ENCODE measurements at places on chromosomes 7 and 10. TPM values are rescaled to one million over a fixed set of nuclear protein-coding genes. Genes with fewer than 3 reads are reported as not detected.

TMEM140 gene
- 17.4 TPM for total RNA-seq

CALHM2 gene
- total RNA-seq: 98.7 TPM

ACHE gene
- total RNA-seq: 18.2 TPM

MSMB gene
- not detected for total RNA-seq

CTNNA3 gene
- 1.8 TPM for total RNA-seq

- no peaks in the 10 kb centered on the region for H3K27me3 ChIP-seq
- no peak overlapping the region for H3K4me3 ChIP-seq
- H3K36me3 ChIP-seq: no peaks in the 10 kb centered on the region
- no peak for DNase-seq
- H3K27ac ChIP-seq: no peak overlapping the region
Measured at GRCh38 chr7:151386301-151387160, 23.3 kb downstream of the WDR86 start.

DNA sequence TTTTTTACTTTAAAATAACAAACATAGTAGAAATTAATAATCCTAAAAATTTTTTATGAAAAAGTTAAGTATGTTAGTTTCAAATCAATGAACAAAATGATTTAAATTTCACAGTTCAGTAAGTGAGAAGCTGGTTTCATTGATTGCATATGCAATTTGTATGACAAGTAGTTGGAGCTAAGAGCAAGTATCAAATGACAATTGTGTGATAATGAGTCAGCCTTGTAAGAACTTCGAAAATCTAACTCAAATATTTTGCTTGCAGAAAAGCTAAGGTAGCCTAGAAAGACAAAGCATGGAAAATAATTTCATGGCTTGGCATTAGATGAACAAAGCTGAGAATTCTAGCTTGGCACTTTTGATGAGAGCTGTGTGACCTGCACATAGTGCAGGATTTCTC, 111.5 kb downstream of the HDAC9 start:
- no peaks in the 10 kb centered on the region for H3K27me3 ChIP-seq
- peaks cover 4% of the 10 kb centered on the region for H3K36me3 ChIP-seq
- H3K4me1 ChIP-seq: no peaks in the 10 kb centered on the region
- no peak overlapping the region for H3K27ac ChIP-seq
- DNase-seq: no peak

DNA sequence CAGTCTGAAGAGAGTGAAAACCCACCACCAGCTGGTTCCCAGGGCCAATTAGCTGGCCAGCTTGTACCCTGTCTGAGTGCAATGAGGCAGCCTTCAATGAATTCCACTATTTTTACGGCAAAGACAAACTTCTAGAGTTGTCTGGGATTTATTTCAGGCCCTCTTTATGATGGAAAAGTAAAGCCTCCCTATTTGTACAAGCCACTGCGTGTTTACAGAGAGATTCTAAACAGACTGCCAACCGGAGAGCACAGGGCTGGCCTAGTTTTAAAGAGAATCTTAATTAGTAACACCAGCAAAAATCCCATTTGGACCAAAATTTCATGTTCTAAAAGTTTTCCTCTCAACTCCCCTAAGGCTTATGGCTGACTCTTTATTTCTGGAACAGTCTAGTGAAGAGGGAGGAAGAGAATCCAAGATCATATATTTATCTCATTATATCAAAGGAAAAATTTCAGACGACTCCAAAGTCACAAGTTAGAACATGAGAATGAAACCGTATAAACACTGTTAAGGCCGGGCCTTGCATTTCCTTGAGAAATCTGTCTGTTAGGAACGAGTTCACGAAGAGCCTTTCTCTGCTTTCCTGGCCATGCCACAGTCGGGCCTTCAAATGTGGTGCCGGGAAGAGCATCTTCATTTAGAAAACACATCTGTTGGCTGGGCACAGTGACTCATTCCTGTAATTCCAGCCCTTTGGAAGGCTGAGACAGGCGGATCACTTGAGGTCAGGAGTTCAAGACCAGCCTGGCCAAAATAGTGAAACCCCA, 724.6 kb upstream of the NRP1 start:
- no peaks in the 10 kb centered on the region for H3K36me3 ChIP-seq
- peak overlapping the region; percentile 59 for H3K27ac ChIP-seq
- no peaks in the 10 kb centered on the region for H3K27me3 ChIP-seq
- no peak for DNase-seq
- H3K4me3 ChIP-seq: no peak overlapping the region

DNA sequence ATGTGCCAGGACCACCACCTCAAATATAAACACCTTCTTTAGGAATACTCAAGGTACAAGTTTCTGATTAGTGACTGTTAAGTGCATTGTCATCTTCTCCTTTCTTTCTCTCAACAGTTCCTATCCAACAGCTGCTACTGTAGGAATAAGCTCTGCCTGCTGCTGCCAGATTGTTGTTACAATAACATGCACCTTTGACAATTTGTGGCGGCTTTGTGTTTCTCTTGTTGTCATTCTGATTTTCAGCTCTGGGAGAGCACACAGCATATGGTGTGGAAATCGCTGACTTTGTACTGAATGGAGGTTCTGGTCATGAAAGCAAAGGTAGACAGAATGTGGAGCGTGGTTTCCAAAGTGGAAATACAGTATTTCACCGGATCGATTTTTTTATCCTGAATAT, 182.8 kb downstream of the SEC23IP start:
- no peak for DNase-seq
- H3K27me3 ChIP-seq: no peaks in the 10 kb centered on the region
- no peaks in the 10 kb centered on the region for H3K4me1 ChIP-seq
- H3K27ac ChIP-seq: no peak overlapping the region
